ENCODE measurements at places on chromosomes 5 and 9.

DNA sequence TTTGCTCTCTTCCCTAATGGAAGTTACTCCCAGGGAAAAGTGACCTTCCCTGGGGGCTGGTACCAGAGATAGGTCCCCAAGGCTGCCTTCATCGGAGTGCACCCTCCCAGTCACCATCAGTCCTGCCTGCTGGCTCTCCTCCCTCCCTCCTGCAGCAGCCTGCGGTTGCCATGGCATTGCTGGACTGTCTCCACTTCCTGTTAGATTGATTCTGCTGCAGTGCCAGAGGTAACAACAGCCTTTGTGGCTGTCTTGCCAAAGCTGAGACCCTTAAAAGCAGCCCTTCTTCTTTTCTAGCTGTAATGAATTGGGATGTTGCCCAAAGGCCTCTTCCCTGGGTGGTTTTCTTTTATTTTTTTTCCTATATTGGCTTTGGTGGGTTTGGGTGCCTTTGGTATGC, 78.1 kb upstream of the PRLR start:
- DNase-seq: no peak

- no peak for DNase-seq
Observed at GRCh38 chr5:95763941-95764340, 32.8 kb downstream of the RHOBTB3 start.

DNA sequence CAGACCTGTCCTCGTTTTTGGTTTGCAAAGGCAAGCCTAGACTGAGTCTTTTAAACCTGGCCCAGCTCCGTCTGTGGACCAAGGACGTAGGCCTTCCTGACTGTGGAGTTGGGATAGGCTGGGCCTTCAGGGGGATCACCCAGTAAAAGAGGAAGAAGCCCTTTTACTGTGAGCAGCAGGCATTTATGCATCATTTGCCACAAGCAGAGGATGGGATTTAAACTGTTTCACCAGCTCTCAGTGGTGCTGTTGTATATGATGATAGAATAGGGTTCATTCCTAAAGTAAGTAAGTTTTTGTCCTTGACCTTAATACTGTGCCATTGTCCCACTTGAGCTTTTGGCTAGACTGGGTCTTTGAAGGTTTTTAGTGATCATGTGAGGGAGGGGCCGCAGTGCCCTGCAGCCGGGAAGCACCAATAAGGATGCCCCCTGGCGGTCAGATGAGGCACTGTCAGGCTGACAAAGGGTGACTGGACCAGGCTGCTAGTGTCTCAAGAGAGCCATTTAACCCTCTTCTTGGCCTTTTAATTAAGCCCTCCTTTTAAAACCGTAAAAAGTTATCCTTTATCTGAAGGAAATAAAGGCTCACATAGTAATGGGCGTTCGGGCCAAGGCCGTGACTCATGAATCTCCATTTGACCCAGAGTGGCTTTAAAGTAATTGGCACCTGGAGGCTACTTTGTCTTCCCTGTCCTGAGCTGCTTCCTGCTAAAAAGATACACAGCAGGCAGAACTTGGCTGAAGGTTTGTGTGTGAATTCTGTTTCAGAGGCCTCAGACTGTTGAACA, 74.0 kb downstream of the UBAP1 start:
- DNase-seq: peak; percentile 31

GRCh38 chr5:59020611-59021285, 437.9 kb downstream of the RAB3C start:
- peak; percentile 49 for DNase-seq

GRCh38 chr9:136112541-136112940, 6.1 kb downstream of the TMEM250 start:
- no peak for DNase-seq

- no peak for DNase-seq
Observed at GRCh38 chr9:121153642-121154041, 48.0 kb downstream of the RAB14 start.

- no peak for DNase-seq
Observed at GRCh38 chr5:180598316-180598701, 7.0 kb upstream of the SCGB3A1 start.

DNA sequence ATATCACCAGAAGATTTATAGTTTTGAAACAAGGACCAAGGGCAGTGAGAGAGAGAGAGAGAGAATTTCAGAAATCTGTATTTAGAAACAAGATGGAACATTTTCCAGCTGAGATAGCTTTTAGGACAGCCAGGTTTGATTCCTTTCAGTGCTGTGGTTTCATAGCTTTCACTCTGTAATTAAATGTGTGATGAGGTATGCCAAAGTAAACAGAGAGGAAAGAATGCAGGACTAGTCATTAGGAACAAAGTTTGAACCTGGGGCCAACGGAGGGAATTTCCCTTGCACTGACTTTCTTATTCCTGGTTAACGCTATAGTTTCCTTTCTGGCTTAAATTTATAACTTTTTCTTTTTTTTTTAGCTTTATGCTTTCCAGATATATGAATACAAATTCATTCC, 10.0 kb upstream of the CCL28 start:
- DNase-seq: peak; percentile 72

- DNase-seq: peak; percentile 90
Observed at GRCh38 chr9:34522971-34523797, at the start of gene ENHO. ENHO (minus strand) TSS chr9:34522990; CDS start chr9:34521695, 1,295 bp downstream.

GRCh38 chr9:129141066-129142041, 30.1 kb downstream of the PTPA start:
- no peak for DNase-seq

GRCh38 chr5:136023958-136024541, 4.7 kb upstream of the TGFBI start:
- no peak for DNase-seq

DNA sequence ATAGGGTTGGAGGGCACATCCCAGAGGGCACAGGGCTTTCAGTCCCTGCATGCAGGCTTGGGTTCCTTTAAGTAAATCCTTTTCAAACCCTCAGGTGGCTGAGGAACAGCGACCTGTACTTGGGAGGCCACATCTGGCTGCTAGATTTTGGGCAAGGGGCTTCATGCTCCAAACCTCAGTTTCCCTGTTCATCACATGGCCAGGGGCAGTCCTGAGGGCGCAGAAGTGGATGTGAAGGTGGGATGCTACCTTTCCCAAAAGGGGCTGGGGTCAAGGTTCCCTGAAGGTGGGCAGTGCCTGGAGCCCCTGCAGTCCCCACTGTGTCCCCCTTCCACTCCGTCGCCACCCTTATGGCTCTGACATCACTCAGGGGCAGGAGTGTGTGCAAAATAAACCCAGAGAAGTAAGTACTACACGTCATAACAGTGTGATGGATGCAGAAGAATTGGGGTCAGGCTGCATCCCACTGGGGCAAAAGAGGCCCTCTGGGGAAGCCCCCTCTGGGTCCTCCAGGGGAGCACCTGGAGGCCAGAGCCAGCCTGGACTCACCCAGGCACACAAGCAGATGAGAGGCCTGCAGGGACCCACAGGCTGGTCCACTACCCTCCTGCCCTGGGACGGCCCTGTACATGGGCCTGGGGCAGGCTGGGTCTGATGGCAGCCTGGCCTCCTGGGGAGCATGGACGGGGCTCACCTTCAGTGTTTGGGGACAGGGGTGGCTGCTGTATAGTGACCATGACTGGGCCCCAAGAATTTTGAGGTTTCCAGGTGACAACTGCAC, 1.9 kb upstream of the CARD19 start:
- no peak for DNase-seq

DNA sequence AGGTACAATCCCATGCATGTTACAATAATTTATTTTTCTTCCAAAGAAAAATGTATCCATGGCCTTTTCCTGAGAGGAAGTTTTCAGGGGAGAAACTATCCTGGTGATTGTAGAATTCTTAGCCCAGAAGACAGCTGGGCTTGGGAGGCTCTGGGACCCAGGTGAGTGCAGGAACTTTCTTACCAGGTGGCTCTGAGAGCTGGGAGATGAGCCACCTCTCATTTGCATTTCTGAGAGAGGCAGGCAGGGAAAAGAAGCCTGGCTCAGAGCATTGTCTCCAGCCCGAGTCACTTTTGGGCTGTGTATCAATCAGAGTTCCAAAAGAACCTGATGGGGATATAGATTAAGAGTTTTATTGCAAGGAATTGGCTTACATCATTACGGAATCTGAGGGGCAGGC, 52.7 kb downstream of the ALG2 start:
- DNase-seq: no peak

GRCh38 chr9:136773386-136774044, 9.2 kb upstream of the LCN15 start:
- DNase-seq: no peak

DNA sequence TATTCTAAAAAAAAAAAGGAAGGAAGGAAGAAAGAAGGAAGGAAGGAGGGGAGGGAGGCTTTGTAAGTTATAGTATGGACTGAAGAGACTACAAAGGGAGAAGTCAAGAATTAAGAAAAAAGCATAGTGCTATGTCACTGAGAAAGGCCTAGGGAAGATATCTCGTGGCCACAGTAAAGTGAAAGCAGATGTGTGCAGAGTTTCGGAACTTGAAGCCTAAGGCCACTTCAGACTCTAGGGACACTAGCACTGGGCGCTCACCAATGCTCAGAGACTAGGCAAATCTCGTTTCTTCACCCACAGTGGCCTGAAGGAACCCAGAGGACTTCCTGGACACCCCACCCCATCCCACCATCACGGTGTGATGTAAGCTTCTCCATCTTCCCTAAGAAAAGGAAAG, 181.4 kb upstream of the TRPM3 start:
- no peak for DNase-seq

- no peak for DNase-seq
Observed at GRCh38 chr9:99474186-99474585, 252.1 kb downstream of the SEC61B start.

DNA sequence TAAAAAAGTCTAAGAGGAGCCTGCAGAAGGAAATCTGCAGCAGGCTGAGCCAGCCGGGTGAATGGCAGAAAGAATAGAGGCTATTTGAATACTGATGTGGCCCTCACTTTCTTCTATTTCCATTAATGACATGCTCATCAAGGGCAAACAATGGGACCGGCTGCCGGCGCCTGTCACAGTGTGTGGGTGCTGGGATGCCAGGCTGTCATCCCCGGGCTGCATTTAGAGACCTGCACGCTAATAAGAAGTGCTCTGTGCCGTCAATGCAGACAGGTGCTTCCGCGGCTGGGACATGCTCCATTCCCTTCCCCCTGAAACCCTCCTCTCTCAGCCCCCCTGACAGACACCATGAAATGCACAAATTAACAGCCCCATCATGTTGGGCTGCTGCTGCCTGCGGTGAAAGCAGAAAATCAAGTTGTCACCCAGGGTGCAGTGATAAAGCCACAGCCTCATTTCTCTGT, 217.7 kb upstream of the TBCA start:
- DNase-seq: no peak

GRCh38 chr5:78041805-78042204, 252.7 kb downstream of the AP3B1 start:
- DNase-seq: no peak

DNA sequence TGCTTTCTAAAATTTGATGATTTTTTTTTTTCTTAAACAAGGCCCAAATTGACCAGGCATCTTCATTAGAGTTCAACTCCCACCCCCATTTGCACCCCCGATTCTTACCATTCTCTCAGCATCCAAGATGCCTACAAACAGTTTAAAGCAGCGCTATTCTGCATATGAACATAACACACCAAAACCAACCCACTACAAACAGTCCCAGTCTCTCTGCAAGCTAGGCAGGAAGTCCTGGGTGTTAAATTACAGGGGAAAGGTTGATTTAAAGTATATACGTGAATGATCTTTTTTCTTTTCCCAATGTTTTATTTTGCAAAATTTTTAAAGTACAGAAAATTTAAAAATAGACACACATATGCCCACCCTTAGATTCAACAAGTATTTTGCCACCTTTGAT, 127.0 kb downstream of the ADAMTS12 start:
- no peak for DNase-seq

DNA sequence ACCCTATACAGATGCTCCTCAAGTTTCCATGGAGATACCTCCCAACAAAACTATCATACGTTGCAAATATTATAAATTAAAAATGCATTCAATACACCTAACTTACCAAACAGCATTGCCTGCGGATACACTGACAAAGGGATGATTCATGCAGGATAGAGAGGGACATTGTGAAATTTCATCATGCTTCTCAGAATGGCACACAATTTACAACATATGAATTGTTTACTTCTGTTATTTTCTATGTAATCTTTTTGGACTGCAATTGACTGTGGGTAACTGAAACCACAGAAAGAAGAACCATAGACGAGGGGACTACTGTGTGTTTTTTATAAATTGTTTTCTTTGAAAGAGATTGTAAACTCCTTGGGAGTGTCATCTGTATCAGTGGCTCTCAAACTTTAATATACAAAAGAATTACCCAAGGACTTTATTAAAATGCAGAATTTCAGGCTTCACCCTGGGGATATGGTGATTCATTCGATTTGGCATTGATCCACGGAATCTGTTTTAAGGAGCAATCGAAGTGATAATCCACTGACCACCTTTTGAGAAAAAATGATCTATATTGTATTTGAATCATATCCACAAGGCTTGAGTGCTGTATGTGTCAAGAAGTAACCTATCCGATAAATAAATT, 146.4 kb downstream of the SGCD start:
- DNase-seq: no peak

DNA sequence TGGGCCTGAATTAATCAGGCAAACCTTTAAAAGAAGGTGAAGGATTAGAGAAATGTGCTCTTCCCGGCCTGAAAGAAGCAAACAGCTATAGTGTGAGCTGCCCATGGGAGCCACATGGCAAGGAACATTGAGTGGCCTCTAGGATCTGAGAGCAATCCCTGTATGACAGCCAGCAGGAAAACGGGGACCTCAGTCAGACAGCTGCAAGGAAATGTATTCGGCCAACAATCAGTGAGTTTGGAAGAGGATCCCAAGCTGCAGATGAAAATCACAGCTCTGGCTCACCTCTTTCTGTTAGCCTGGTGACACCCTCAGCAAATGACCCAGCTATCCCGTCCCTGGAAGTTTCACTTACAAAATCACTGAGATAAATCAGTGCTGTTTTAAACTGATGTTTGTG, 309.2 kb downstream of the SH3GL2 start:
- DNase-seq: no peak

GRCh38 chr9:134717924-134718645, 76.5 kb downstream of the COL5A1 start:
- DNase-seq: no peak

GRCh38 chr9:89969156-89969675, 364.4 kb downstream of the GADD45G start:
- no peak for DNase-seq

GRCh38 chr5:67577424-67577823, 380.8 kb upstream of the CD180 start:
- no peak for DNase-seq

GRCh38 chr9:20357037-20357432, 265.3 kb downstream of the MLLT3 start:
- DNase-seq: no peak

DNA sequence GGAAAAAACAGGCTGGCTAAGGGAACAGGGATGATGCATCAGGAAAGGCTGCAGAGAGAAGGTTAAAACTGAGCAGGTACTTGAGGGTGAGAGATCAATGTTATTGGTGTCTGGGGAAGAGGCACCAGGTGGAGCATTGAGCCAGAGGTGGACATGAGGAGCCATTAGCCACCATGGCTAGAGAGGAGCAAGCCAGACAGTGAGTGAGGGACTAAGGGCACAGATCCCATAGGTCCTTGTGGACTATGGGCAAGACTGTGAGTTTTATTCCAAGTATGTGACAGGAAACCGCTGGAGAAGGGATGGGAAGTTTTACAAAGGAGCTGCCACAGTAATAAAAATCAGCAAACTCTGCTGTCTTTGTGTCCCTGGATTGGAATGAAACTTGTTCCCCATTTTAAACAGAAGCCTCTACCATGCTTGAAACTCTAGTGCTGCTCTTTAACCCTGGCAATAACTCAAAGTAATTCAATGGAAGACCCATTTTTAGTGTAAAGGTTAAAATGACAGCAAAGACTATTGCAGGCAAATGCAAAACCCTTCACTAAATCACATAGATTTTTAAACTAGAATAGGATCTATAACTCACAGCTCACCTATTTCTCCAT, 349.8 kb downstream of the ENC1 start:
- DNase-seq: no peak
